AG09309 (cell line): ENCODE measurements at places on chromosomes 11 and 22.

DNA sequence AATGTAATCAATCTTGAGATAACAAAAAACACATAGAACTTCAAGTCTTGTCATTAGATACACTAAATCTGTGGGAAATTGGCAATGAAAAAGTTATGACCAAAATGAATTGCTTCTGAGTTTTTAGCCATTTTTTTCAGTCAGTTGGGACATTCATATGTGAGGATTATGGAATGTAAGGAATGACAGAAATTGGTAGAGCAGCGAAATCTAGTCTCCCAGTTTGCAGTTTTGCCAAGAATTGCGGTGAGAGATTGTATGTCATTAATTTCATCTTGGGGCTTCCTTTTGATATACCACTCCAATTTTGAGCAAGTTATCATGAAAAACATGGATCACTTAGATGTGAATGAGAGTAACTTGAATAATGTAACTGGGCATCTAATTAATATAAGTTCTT, 49.9 kb downstream of the SIK2 start:
- no peak for DNase-seq

DNA sequence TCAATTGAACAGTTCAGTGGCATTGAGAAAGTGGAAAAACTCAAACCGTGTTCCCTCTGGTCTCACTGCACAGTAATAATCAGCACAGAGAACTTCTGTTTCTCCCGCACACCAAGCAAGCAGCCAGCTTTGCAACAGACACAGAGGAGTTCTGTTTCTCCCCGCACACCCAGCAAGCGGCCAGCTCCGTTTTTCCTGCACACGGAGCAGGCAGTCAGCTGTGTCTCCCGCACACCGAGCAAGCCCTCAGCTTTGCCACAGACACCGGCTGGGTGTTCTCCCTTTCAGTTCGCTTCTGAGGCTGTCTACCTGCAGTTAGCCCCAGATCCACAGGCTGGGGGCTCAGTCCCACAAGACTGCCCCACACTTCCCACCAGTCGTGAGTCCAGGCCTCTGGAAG, 9.9 kb upstream of the TALDO1 start:
- DNase-seq, result no peak

GRCh38 chr11:31875866-31876560, 64.9 kb upstream of the PAX6 start:
- DNase-seq, result no peak

DNA sequence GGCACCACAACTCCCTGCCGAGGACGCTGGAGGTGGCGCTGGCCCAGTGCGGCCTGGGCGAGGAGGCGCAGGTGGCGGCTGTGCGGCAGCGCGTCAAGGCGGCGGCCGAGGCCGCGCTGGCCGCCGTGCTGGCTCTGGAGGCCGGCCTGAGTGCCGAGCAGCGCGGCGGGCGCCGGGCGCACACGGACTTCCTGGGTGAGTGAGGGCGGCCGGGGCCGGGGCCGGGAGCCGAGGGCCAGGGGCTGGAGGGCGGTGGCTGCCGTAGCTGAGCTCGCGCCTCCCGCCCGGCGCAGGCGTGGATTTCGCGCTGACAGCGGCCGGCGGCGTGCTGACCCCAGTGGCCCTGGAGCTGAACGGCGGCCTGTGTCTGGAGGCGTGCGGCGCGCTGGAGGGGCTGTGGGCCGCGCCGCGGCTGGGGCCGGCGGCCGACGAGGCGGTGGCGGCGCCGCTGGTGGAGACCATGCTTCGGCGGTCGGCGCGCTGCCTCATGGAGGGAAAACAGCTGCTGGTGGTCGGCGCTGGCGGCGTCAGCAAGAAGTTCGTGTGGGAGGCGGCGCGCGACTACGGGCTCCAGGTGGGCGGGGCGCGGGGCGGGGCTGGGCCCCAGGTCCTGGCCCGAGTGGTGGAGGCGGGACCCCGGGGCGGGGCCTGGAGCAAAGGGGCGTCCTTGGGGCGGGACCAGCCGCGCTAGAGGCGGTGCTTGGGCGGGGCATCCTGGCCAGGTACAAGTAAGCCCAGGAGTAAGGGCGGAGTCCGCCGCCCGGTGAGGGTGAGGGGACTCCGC, 5.4 kb downstream of the CARNS1 start:
- peak; percentile 20 for DNase-seq

DNA sequence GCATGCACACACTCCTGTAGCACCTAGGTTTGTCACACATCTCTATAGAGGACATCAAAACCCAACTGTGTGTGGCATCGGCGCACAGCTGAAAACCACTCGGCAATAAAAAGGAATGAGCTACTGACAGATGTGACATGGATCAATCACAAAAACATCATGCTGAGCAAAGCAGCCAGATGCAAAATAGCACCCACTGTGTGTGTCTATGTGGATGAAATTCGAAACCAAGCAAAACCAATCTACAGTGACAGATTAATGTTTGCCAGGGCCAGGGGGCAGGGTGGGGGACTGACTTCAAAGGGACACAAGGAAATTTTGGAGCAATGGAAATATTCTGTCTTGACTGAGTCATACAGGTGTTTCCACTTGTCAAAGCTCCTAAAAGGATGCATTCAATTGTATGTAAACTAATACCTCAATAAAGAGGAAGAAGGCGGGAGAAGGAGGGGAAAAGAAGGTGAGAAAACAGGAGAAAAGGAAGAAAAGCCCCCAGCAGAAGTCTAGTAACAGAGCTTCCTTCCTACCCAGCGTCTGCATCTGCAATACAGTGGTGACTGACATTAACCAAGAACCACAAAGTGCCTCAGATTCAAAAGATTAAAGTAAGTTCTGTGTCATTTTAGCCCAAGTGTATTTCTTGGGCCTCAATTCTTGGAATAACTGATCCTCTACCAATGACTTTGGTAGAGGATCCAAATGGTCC, 49.8 kb downstream of the PACSIN2 start:
- no peak for DNase-seq

DNA sequence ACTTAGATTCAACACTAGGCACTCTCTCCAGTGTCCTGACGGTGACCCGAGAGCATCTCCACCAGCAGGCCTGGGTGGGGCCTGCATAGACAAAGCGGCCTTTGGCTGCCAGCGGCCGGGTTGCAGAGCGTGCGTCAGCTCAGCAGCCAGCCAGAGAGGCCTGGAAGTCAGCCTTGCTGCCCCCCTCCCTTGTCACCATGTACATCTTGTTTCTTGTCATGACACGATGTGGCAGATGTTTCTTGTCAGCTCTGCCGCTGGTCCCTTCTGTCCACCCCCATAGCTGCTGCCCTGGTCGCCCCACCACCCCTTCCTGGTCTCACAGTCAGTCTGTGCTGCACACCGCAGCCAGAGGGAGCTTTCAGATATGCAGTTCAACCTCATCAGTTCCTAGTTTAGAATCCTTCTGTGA, 33.1 kb upstream of the CBX7 start:
- no peak for DNase-seq

DNA sequence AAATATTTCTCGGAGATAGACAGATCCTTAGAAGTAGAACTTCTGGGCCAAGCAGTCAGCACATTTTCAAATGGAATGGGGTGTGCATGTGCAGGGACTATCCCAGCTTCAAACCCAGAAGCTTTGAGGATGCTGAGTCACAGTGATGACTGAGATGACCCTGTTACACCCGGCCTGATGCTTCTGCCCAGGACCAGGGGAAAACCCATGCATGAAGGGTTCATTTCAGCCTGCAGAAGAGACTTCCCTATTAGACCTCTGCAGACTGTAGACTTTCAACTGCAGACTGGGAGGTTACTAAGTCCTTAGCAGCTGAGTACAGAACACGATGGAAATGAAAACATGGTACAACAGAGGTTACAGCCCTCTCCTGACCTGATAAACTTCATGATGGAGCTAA, 3.6 kb upstream of the OR2AT4 start:
- no peak for DNase-seq

GRCh38 chr22:32539631-32540421, 65.2 kb downstream of the FBXO7 start:
- no peak for DNase-seq

GRCh38 chr22:30743257-30744020, 48.8 kb downstream of the OSBP2 start:
- DNase-seq, result no peak

DNA sequence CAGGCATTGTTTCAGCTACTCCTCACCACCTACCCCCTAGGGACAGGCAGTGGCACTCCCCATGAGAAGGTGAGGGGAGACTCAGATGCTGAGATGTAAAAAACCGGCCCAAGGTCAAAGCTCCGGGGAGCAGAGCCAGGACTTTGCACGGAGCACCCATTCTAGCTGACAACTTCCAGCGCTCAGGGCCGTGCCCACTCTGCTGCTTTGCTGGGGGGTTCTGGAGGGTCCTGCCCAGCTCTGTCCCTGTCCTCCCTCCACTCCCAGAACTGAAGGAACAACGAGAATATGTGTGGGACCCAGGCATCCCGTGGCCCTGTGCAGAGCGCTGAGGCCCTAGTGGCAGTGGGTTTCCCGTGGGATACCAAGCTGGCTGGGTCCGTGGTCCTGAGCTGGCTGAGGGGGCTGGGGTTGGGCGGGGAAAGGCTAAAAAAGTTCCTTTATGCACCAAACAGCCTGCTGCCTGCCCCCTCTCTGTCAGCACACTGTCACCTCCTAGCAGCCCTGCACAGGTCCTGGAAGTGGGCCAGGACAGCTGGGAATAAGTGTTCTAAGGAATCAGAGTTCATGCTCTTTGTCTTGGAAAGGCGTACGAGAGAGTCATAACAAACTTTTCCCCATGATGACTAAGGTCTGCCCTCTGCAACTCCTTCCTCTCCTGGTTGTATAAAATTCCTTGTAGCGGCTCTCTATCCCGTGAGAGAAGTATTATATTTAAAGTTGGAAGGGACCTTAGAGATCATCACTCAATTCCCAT, 1.9 kb downstream of the MS4A10 start:
- DNase-seq, result no peak

- no peak for DNase-seq
These were observed 296.6 kb upstream of the ISX start for GRCh38 chr22:34769361-34769760.

- no peak for DNase-seq
These were observed 4.5 kb upstream of the FGF3 start for GRCh38 chr11:69823641-69824265.

DNA sequence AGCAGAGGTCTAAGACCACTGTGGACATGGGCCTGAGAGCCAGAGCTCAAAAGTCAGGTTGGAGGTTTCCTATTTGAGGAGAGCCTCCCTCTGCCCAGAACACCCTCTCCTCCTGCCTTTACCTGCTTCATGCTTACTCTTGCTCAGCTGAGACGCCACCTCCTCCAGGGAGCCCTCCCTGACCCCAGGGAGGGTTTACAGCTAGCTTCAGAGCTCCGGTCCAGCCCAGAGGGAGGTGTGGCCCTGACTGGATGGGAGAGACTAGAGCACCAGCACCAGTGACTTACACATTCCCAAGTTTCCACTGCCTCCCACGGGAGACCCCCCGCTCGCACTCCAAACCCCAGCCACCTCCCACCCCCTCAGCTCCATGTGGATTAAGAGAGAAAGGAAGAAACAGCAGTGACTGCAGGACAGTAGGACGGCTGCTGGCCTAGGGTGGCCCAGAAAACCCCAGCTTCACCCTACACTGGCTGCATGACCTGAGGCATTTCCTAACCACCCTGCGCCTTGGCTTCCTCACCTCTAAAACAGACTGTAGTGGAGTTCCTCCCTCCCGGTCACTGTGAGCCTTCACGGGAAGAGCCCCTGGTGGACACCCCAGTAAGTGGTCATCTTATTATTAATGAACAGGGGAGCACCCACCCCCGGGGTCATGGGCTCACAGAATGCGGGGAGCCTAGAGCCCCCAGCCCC, 24.5 kb upstream of the PDGFB start:
- no peak for DNase-seq

DNA sequence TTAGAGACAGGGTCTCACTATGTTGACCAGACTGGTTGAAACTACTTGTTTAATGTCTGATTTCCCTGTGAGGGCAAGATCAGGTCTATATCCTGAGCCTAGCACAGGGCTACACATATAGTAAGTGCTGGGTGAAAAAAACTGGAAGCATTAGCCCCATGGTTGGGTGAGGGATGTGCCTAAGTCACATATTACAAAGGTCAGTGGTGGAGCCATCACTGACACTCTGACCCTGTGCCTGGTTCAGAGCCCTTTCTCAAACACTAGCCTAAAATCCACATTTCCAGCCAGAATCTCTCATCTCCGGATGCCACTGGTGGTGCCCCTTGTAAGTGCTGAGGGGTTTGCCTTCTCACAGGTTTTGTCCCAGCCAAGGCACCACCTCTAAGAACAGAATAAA, 9.0 kb downstream of the TBC1D10A start:
- DNase-seq, result no peak

- DNase-seq, result no peak
These were observed 12.4 kb downstream of the EMID1 start for GRCh38 chr22:29217827-29218757.

GRCh38 chr11:66950112-66950535, 8.1 kb downstream of the PC start:
- no peak for DNase-seq

DNA sequence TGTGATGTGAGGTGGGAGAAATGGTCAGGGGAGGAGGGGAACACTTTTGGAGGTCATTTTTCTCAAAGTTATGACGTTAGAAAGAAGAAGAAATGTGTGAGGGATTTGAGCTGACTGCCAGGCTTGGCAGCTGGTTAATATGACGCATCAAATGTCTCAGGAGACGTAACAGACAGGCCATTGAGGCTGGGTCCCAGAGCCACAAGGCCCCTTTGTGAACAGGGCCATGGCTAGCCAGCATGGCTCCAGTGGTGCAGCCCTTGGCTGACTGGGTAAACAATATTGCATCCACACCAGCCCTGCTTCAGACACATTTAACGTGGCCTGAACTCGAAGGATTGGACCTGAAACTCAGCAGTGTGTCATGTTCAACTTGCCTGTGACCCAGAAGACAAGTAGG, 34.3 kb downstream of the AMOTL1 start:
- DNase-seq, result no peak

GRCh38 chr11:116373104-116373944, 399.5 kb downstream of the BUD13 start:
- DNase-seq, result no peak

GRCh38 chr22:29125844-29126243, 53.0 kb downstream of the KREMEN1 start:
- DNase-seq, result no peak

DNA sequence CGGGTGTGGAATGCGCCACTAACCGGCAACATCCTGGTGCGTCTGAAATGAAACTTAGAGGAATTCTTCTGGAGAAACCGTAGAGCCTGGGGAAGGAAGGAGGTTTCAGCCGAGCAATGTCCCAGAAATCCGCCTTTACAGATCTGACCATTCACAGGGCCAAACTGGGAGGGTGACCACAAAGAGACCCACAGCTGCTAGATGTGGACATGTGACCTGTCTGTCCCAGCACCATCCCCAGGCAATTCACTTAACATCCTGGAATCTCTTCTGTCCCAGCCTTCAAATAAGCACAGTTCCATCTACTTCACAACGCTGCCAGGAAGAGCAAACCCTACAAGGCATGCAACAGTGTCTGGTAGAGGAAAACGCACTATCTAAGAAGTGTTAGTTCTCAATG, 9.8 kb downstream of the MCAT start:
- DNase-seq, result no peak

GRCh38 chr11:33663121-33663520, 37.5 kb downstream of the C11orf91 start:
- DNase-seq, result no peak

GRCh38 chr22:35725521-35725920, 7.8 kb downstream of the APOL5 start:
- DNase-seq, result no peak
